ENCODE measurements at places on chromosomes 1 and 21. TPM values are rescaled to one million over a fixed set of nuclear protein-coding genes. Genes with fewer than 3 reads are reported as not detected.

SPRR3 gene
- total RNA-seq = not detected

FASLG gene
- 11.8 TPM for total RNA-seq

XCL2 gene
- 136 TPM for total RNA-seq

DNA sequence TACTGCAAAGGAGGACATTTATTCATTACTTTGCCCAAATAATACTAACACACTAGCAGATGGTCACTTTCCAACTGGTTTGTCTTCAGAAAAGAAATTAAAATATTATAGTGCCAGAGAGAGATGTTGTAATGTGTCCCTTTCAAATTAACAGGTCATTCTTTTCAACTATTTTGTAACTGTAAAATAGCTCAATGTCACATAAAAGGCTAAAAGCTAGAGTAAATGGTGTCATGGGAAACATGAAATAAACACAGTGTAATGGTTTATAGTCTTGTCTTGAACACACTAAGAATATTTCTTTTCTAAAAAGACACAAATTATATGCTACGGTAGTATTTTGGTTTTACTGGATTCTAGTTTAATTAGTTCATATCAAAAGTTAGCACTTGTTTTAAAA lies 77.8 kb downstream of the ADGRL2 start:
- H3K27ac ChIP-seq = no peak overlapping the region
- H3K4me1 ChIP-seq = no peaks in the 10 kb centered on the region
- H3K27me3 ChIP-seq = no peaks in the 10 kb centered on the region
- no peaks in the 10 kb centered on the region for H3K36me3 ChIP-seq
- DNase-seq = no peak

DNA sequence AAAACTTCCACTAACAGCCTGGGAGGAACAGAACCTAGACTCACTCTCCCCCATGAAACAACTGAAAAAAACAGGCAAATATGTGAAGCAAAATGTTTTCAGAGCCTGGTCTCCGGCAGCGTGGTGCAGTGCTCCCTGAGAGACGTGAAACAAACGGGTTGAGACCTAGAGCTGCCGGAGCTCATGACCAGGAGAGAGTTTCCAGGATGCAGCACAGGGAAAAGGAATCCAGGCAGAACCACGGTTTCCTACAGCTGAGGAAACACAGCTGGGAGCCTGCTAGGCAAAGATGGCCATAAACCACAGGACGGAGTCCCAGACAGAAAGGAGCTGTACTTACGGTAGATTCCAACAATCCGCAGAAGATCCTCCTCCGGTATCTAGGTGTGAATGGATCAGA lies 20.2 kb upstream of the SLC19A1 start:
- no peaks in the 10 kb centered on the region for H3K36me3 ChIP-seq
- H3K27me3 ChIP-seq = peaks cover 7% of the 10 kb centered on the region
- DNase-seq = no peak
- H3K4me3 ChIP-seq = no peak overlapping the region
- H3K4me1 ChIP-seq = no peaks in the 10 kb centered on the region

- H3K27ac ChIP-seq = peak overlapping the region; percentile 70
- H3K27me3 ChIP-seq = no peaks in the 10 kb centered on the region
- peaks cover 33% of the 10 kb centered on the region for H3K36me3 ChIP-seq
- no peak for DNase-seq
- H3K4me3 ChIP-seq = no peak overlapping the region
Measured at GRCh38 chr1:36248250-36248894, 24.1 kb downstream of the THRAP3 start.

DNA sequence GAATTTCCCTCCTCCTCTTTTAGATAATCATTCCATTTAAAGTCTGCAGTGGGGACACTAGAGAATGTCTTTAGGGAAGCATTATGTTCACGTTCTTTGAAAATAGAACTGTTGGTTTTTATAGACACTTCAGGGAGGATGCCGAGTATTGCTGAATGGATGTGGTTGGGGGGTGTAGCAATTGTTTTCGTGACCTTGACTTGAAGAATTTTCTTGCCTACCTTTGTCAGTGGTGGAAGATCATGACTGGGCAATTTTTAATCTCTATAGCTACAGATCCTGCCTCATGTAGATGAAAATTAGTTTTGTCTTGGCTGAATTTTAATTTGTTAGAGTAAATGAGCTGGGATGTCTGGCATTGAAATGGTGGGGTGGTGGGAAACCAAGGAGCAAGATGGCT lies 3.8 kb downstream of the SMG7 start:
- no peak overlapping the region for H3K4me3 ChIP-seq
- peaks cover 3% of the 10 kb centered on the region for H3K27me3 ChIP-seq
- H3K27ac ChIP-seq = no peak overlapping the region
- no peak for DNase-seq
- peaks cover 22% of the 10 kb centered on the region for H3K36me3 ChIP-seq
- H3K4me1 ChIP-seq = peaks cover 42% of the 10 kb centered on the region

Measured in activated naive CD8-positive, alpha-beta T cell treated with anti-CD3 and anti-CD28 coated beads for 36 hours (primary cell).